AML-193 (cell line): ENCODE measurements at places on chromosomes 11 and 22.

DNA sequence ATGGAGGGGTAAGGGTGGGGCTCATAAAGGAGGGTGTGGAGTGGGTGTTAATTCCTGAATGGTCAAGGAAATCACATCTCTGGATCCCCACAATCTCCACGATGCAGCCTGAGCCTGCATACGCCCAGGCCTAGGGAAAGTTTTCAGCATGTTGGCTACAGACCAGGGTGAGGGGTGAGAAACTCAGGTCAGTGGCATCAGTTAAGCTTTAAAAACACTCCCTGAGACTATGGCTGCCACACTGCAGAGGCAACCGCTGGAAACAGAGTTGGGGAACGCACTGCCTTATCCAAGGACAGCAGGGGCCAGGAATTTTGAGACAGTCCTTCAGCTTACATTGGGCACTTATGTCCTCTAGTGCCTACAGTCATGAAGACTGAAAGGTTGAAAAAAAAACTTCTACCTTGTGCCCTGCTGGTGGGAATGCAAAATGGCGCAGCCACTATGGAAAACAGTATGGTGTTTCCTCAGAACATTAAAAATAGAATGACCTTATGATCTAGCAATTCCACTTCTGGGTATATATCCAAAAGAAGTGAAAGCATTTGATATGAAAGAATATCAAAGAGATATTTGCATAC, 19.7 kb downstream of the DKK3 start:
- DNase-seq: no peak

DNA sequence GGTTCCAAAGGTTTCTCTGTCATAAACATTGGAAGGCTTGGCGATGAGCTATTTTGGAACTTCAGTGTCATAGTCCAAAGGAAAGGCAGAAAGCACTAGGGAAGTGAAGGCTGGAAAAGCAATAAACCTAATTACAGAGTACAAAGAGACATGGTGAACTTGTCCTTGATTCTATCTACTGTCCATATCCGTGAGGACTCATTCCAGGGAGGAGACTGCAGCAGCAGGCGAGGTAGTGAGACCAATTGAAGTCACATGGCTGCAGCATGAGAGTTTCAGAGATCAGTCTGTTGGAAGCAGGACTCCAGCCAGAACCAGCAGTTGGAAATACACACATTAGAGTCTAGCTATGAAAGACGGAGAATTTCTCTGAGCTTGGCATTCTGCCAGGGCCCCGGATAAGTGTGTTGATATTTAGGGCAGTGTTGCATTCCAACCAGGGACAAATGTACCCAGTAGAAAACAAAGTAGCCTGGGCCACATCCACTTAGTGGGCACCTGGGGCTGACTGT, 54.1 kb upstream of the ARHGAP42 start:
- DNase-seq: no peak

DNA sequence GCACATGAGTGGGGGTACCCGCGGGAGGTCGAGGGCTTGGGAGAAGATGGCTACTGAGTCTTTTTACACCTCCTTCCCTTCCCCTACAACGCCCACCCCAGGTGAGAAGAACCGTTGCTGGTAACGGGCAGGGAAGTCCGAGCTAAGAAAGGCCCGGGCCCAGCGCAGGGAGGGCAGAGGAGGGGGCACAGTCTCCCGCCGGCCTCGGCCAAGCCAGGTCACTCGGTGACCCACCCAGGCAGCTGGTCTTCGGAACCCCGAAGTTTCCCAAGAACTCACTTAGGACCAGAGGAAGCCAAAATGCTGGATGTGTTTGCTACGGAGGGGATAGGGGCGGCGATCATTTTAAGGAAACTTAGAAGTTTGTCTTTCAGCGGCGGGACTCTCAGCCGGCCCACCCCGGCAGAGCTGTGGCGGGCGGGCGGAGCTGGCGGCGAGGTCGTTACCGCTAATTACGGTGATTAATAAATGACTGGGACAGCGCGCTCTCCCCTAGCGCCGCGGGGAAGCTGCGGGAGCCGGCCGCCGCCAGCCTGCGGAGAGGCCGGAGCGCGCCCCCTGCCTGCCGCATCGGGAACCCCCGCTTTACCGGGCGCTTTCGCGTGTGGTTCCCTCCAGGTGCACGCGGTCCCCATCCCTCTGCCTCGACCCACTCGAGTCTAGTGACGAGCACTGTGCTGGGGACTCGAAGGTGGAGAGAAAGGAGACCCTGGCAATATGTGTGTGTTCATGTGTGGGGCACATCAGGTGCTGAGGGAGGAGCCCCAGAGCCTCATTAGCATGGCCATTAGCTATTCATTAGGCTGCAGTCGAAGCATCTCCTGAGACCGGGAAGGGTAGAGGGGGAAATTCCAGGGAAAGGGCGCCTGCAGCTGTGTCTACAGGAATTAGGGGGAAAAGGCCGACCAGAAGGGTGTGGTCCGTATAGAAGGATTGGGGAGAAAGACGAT, 945 bp downstream of the ROBO3 start:
- no peak for DNase-seq

GRCh38 chr11:93904716-93905115, 54.3 kb upstream of the VSTM5 start:
- DNase-seq: no peak

DNA sequence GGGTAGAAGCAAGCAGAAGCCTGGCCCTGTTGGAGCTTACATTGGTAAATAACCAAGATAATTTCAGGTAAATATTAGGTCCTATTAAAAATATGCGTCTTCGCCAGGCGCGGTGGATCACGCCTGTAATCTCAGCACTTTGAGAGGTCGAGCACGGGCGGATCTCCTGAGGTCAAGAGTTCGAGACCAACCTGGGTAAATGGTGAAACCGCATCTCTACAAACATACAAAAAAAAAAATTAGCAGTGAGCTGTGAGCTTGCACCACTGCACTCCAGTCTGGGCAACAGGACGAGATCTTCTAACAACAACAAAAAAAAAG, 529 bp upstream of the SULT4A1 start:
- DNase-seq: no peak

GRCh38 chr22:32048069-32048468, 5.0 kb downstream of the SLC5A1 start:
- no peak for DNase-seq

GRCh38 chr22:40237788-40238424, 60.2 kb downstream of the TNRC6B start:
- no peak for DNase-seq

GRCh38 chr11:2737866-2738265, 38.1 kb upstream of the KCNQ1OT1 start:
- DNase-seq: no peak

DNA sequence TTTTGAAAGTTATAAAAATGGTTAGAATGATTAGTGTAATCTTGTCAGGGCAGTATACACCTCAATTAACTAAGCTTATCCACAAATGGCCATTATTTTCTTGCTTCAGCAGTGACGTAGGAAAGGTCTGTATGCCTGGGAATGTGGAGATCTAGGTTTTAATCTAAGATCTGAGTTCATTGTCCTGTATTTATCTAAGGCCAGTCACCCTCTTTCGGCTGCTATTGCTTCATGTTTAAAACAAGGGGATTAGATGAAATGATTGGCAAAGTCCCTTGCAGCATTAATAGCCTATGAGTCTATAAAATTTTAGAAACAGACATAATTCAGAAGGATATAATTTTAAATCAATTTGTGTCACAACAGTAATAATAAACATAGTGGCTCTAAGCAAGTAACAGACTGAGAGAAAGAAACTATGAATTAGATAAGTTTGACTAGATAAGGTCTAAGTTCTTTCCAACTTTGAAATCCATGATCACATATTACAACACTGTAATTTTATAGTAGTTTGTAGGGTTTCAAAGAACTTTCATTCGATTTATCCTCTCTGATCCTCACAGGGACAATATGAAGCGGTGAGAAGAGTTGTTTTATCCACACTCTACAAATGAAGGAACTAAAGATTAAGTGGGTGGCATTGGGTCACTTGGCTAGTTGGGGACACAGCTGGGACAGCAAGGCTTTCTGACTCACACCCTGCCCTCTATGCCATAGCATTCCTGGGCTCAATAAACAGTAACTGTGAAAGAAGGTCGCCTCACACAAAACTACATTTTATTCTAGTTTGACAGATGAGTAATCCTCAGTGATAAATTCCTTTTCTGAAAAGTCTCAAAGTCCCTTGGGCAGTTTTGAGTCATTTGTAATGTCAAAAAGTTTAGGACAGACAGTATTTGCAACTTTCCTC, 60.6 kb upstream of the RDX start:
- no peak for DNase-seq

GRCh38 chr22:28154861-28155260, 235.8 kb upstream of the PITPNB start:
- DNase-seq: no peak

- no peak for DNase-seq
Measured at GRCh38 chr11:75577207-75577606, 15.2 kb downstream of the SERPINH1 start.

GRCh38 chr11:40134820-40135570, 1324.5 kb downstream of the LRRC4C start:
- no peak for DNase-seq

DNA sequence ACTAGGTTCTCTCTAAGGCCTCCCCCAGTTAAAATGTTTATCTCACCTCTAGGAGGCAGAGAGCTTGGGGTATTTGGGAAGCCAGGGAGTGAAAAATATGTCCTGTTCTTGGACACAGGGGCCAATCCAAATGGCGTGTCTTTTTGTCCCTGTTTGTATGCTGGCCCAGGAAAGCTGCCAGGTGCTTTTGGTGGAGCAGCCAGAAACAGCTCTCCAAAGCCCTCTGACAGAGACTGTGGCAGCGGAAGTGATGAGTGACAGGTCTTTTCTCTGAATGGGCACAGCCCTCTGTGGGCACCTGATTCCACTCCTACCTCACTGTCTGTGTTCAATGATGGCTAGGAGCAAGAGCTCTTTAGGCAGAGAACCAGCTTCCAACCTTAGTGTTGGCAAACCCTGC, 106.4 kb upstream of the KIRREL3 start:
- no peak for DNase-seq

- no peak for DNase-seq
Measured at GRCh38 chr11:19818619-19819018, 106.0 kb downstream of the NAV2 start.

DNA sequence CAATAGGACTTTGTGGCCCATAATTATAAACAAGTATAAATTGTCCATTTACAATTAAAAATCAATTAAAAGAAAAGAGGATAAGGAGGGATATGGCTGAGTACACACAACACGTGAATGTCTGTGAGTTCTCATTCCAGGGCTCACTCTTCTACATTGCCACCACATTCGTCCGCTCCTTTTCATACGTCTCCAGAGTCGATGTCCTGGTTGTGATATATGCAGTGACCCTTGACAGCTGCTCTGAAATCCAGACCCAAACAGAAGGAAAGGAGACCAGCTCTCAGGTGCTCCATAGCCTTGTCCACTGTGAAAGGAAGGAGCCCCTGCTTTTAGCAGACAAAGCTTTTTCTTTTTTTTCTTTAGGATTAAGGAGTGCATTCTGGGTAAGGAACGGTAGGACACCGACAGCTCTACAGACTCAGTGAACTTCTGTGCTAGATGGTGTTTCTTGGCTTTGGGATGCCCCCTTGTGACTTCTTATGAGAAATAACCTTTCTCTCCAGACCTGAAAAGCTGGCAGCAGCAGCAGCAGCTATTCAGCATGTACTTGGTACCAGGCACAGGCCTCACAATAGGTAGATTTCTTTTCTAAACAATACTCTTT, 19.7 kb upstream of the DNAJB13 start:
- DNase-seq: peak; percentile 60

DNA sequence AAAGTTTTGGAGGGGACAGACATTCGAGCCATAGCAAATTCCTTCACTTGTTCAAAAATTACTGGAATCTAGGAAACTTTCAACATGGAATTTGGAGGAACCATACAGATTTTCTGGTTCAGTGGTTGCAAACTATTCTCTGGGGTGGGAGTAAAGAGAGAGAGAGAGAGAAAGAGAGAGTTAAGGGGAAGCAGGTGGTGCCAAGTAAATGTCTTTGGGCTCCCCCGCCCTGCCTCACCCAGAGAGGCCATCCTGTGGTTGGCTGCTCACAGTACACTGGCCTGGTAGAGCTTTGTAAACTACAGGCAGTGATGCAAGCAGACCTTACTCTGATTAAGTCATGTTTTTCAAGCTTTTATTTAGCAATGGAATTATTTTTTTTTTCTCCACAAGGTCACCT, 82.6 kb downstream of the ADAMTS15 start:
- DNase-seq: no peak
